Activated CD4-positive, alpha-beta T cell treated with anti-CD3 and anti-CD28 coated beads, Interleukin-2, amount 50 U/mL, for 24 hours (primary cell): ENCODE measurements at places on chromosomes 2 and 18.

GRCh38 chr2:23002234-23002633 lies 382.7 kb upstream of the KLHL29 start:
- DNase-seq = no peak

- DNase-seq = no peak
Measured at GRCh38 chr2:10047616-10048500, 4.5 kb downstream of the KLF11 start.

GRCh38 chr2:105432749-105433148 lies 33.9 kb upstream of the FHL2 start:
- DNase-seq = no peak

GRCh38 chr18:35671966-35672603 lies 90.5 kb downstream of the GALNT1 start:
- DNase-seq = no peak

DNA sequence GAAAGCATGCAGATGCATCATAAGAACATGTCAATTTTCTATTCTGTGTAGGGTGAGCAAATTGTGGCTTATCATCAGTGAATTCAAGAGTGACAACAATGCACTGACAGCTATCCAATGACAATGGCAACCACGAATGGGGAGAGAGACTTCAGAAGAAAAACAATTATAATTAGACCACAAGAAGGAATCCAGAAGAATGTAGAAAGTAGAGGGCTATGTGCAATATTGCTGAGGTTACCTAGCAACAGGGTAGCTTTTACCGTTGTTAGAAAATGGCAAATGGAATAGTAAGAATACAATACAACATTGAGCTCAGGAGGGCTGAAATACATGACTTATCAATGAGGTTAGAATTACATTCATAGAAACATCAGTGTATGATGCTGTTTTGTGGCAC lies 71.1 kb upstream of the SESTD1 start:
- DNase-seq = no peak

- DNase-seq = no peak
Measured at GRCh38 chr18:31596081-31596872, 4.6 kb downstream of the TTR start.

DNA sequence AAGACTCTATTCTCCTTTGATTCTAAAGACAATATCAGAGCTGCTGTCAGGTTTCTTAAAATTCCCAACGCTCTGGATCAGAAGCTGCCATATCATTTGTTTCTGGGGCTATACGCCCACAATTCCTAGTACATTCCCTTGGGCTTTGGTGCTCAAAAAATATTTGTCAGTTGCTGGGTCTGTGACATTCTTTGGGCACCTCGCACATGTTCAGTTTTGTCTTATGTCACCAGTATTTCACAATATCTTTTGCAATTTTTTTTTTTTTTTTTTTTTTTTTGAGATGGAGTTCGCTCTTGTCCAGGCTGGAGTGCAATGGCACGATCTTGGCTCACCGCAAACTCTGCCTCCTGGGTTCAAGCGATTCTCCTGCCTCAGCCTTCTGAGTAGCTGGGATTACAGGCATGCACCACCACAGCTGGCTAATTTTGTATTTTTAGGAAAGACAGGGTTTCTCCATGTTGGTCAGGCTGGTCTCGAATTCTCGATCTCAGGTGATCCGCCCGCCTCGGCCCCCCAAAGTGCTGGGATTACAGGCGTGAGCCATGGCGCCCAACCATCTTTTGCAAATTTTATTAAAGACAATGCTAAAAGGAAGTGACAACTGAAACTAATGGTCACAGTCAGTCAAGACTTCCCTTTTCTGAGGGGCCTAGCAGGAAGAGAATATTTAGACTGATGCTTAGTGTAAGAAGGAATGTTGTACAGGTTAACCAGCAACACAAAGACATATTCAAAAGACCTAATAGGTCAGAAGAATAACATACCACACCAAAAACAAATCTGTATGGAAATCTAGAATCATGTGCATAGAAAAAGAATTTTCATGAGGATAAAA lies 6.8 kb downstream of the ZNF397 start:
- no peak for DNase-seq

GRCh38 chr2:39665811-39666490 lies at the start of gene TMEM178A:
Gene TMEM178A (plus strand): TSS chr2:39665917. CDS start chr2:39665975, 58 bp downstream.
- no peak for DNase-seq

DNA sequence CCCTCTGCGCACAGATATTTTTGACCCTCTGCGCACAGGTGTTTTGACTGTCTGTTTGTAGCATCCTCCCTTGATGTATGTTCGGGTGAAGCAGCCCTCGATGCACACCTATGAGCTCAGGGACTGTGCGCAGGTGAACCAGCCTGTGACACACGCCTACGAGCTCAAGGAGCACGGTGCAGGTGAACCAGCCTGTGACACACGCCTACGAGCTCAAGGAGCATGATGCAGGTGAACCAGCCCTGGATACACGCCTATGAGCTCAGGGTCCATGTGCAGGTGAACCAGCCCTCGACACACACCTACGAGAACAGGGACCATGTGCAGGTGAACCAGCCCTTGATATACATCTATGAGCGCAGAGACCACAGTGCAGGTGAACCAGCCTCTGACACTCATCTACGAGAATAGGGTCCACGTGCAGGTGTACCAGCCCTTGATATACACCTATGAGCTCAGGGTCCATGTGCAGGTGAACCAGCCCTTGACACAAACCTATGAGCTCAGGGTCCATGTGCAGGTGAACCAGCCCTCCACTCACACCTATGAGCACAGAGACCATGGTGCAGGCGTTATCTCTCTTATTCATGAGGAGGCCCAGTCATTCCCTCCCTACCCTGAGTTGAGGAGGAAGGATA lies 33.9 kb downstream of the SH3BP4 start:
- DNase-seq = no peak

- DNase-seq = no peak
Measured at GRCh38 chr2:231547315-231548110, 17.3 kb upstream of the NMUR1 start.

- DNase-seq = peak; percentile 66
Measured at GRCh38 chr18:2932247-2933181, 80.4 kb downstream of the LPIN2 start.

- no peak for DNase-seq
Measured at GRCh38 chr2:58543442-58543841, 302.3 kb upstream of the FANCL start.

DNA sequence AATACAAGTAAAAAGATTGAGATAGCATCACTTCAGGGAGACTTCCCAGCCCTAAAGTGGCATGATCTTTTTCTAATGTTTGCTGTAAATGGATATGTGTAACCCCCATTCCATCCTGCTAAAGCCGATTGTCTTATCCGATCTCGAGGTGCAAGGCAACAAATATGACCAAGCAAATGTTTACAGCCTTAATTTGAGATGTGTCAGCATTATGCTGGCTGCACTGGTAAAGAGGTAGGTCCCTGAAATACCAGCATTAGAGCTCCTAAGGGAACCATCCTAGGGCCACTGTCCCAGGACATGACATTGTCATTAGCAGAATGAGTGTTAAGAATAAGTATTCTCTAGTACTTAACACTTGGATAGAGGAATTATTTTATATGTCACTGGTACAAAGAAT lies 108.4 kb downstream of the EPC2 start:
- DNase-seq = no peak

DNA sequence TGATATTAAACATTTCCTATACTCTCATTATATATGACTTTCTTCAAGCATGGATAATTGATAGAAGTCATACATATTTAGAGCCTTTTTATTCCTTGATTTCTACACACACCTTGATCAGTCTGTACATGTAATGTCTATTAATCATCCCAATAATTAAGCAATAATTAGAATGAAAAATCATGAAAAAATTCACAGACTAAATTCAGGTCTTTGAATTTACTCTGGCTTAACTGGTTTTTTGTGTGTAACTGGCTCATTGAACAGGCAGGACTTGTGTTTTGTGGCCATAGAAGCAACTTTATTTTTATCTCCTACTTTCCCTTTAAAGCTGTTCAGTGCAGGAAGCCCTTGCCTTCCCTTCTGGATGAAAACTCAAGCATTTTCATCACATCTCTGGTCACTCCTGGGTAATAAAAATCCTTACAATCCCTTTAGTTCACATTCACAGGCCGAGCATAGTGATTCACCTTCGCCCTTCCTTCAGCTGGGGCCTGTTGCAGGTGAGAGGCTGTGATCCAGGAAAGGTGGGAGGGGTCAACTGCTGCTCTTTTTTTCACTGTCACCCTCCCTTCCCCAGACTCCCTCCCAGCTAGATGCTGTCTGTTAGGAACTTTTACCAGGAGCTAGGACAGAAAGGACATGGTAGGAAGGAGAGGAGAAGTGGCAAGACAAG lies 58.0 kb upstream of the ITSN2 start:
- no peak for DNase-seq

GRCh38 chr18:10814336-10814735 lies 288.5 kb downstream of the NAPG start:
- no peak for DNase-seq

DNA sequence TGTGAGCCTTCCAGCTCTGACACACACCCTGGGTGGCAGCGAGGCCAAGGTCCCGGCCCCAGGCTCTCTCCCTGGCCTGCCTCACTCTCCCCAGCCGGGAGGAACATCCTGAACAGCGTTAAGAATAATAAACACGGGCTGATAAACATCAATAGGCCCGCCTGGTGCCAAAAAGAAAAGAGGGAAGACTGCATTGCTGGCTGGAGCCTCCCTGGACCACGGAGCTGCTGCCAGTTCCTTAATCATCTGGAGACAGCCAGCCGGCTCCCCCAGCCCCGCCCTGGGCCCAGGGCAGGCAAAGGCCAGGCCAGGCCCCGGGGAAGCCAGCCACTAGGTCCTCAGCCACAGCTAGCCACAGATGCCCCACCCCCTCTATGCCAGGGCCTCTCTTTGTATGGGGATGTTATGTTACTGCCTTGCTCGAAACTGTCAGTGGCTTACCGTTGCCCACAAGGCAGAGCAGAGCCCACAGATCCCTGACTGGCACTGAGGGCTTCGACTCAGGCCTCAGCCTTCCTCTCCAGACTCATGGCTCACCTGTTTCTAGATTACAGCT lies 293.7 kb downstream of the DYSF start:
- DNase-seq = no peak

GRCh38 chr2:160477032-160477431 lies 16.6 kb downstream of the RBMS1 start:
- DNase-seq = no peak

DNA sequence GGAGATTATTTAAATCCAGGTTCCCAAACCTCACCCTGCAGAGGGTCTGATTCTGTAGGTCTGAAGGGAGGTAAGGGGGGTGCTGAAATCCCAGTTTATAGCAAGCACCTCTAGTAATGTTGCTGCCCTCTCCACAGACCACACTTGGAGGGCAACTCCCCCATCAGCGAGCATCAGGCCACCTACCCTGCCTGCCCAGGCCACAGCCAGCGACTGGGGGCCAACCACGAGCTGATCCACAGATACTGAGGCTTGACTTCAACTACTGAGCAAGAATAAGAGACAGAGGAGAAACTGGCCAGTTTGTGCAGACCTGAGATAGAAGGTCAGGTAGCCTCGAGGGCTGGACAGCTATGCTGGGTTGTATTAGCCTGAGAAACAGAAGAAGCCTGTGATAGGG lies 36.3 kb upstream of the LBH start:
- DNase-seq = no peak

- DNase-seq = peak; percentile 69
Measured at GRCh38 chr18:10787293-10787901, 261.6 kb downstream of the NAPG start.

GRCh38 chr2:127632592-127633489 lies 13.1 kb upstream of the GPR17 start:
- DNase-seq = no peak

DNA sequence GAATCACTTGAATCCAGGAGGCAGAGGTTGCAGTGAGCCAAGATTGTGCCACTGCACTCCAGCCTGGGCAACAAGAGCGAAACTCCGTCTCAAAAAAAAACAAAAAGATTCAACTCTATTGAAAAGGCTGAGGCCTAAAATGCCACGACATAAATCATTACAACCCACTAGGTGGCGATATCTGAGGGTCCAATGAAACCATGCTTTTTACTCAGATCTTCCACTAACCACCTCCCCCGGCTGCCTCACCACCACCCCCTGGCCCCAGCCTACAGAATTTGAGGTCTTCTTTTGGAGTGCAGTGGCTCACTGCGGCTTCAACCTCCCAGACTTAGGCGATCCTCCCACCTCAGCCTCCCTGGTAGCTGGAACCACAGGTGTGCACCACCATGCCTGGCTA lies 57.5 kb downstream of the AP1S3 start:
- peak; percentile 28 for DNase-seq

GRCh38 chr2:29374823-29375222 lies 259.6 kb downstream of the CLIP4 start:
- no peak for DNase-seq

DNA sequence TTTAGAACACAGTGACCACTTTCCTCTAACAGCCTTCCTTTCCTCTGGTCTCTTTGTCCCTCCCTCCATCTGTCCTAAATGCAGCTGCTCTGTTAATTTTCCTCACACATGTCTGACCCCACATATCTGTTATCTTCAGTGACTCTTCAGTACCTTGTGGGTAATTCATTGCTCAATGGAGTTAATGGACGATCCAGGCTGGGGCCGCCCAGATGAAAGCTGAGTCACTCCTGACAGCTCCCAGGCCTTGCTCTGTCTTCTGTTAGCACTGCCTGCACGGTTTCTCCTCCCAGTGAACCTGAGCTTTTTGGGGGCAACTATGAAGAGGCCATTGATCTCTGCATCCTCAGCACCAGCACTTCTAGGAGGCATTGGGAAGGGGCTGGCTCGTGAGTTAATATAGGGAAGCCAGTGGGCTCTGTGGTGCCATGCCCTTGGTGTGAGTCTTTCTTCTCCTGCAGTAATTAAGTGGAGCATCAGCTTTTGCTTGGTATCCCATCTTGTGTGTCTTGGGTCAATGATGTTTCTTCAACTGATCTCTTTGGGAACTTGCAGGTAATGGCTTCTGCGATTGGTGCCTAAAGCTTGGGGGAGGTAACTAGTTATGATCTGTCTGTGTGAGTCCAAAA lies 67.3 kb downstream of the SNORC start:
- DNase-seq = no peak

DNA sequence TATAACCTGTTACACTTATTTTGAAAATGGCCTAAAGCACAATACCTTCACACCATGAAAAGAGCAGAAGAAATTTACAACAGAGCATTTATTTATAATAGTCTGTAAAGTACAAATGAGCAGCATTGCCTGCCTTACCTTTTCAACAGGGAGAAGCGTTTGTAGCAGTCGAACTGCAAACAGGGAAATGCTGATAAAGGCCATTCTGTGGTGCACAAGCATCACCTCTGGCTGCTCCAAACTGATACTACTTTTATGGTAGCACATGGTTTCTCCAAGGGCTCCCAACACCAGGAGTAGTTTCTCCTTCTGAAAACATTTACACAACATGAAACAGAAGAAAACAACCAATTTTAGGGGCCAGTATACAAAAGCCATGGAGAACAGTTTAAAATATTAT lies 28.9 kb downstream of the RTTN start:
- DNase-seq = no peak

- DNase-seq = no peak
Measured at GRCh38 chr2:166333801-166334200, 41.9 kb downstream of the SCN9A start.

- DNase-seq = no peak
Measured at GRCh38 chr2:128448331-128449225, 129.9 kb upstream of the HS6ST1 start.
